Glutamatergic neuron (in vitro differentiated cells): ENCODE measurements at places on chromosomes 2 and 18. TPM values are rescaled to one million over a fixed set of nuclear protein-coding genes. Genes with fewer than 3 reads are reported as not detected.

WDR7 gene
- total RNA-seq = 41.8 TPM

HAAO gene
- total RNA-seq = not detected

ALPP gene
- 0.34 TPM for total RNA-seq

DNA sequence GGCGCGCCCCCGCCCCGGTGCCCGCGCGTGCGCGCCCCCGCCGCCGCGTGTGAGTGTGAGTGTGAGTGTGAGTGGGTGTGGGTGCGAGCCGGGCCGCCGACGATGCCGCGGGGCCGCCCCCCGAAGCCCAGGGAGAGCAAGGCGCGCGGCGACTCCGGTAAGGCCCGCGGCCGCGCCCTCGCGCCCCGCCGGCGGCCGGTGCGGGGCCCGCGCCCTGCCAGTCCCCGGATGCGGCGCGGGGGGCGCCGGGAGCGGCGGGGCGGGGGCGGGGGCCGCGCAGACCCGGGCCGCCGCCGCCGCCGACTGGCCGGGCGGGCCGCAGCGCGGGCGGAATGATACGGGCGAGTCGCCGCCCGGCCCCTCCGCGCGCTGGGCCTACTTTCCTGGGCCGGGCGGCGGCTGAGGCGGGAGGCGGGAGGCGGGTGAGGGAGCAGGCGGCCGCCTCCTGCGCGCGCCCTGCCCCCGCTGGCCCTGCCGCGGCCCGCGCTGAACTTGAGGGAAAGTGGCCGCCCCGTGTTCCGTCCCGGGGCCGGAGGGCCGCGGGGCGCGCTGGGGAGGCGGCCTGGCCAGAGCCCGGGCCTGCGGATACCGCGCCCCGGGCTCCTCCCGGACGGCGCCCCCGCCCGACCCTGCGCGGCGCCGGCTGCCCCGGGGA lies at the start of gene ZNF236:
ZNF236 (plus strand) TSS at position 52 of the 655 bp plus-strand sequence; CDS start at position 103, 51 bp downstream.
- DNase-seq = peak; percentile 85

DNA sequence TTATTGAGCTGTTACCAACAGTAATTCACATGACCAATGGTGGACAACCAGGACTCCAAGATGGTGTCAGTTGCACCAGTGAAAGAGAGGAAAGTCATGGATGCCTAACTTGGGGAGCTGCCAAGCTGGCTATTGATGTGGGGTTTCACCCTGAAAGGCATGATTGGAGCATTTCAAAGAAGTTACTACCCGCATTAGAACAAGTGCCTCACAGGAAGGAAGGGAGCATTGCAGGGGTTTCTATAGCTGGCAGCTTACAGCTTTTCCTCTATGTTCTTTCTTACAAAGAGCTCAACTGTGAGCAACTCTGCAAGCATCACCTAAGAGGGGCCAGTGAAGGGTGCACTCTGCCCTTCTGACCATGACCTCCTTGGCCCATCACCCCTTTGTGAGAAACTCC lies 93.1 kb downstream of the TNFRSF11A start:
- no peak for DNase-seq

DNA sequence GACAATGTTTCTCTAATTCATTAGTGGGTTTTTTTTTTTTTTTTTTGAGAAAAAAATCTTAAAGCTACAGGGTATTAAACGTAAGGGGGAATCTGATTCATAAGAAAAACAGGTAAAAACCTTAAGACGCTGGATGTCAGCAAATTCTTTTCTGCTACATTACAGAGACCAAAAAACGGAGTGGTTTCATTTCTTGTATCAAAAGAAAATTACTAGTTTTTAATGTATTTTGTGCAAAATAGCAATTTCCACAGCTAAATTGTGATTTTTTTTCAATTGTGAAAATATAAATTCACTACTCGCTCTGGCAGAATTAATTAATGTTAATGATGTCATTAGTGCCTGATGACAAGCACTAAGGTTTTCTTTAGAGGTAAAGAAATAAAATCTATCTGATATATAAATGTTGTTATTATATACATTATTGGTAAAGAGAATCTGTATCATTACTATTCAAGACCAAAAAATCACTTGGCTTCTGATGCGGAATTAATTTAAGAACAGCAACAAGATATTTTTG lies 9.9 kb downstream of the OTX1 start:
- DNase-seq = no peak
